ENCODE measurements at places on chromosomes 16 and 17.

DNA sequence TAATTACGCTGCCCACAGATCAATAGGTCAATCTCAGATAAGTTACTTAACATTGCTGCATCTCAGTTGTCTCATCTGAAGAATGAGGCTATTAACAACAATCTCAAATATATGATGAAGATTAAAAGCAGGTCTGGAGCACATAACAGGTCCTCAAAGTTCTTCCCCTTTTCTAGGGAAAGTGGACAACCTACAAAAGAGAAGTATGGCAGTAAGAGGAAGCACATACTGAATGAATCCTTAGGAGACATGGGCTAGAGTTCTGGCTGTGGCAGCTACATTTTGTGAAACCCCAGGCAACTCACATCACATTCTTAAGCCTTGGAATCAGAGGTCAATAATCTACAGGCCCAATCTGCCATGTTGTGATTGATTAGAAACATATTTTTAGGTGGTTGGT is 180.6 kb downstream of the PCTP start:
- no peaks in the 10 kb centered on the region for H3K36me3 ChIP-seq
- no peak overlapping the region for H3K4me3 ChIP-seq
- no peak overlapping the region for H3K27ac ChIP-seq
- DNase-seq: no peak
- peaks cover 2% of the 10 kb centered on the region for H3K4me1 ChIP-seq

GRCh38 chr17:41131979-41132378 is 8.0 kb upstream of the KRTAP4-12 start:
- H3K27me3 ChIP-seq: no peaks in the 10 kb centered on the region
- no peaks in the 10 kb centered on the region for H3K4me1 ChIP-seq
- no peak for DNase-seq

GRCh38 chr17:62822080-62822904 is 14.2 kb upstream of the MARCHF10 start:
- peaks cover 46% of the 10 kb centered on the region for H3K4me1 ChIP-seq
- H3K4me3 ChIP-seq: no peak overlapping the region
- H3K36me3 ChIP-seq: no peaks in the 10 kb centered on the region
- no peaks in the 10 kb centered on the region for H3K27me3 ChIP-seq
- DNase-seq: no peak
- H3K27ac ChIP-seq: peak overlapping the region; percentile 34

DNA sequence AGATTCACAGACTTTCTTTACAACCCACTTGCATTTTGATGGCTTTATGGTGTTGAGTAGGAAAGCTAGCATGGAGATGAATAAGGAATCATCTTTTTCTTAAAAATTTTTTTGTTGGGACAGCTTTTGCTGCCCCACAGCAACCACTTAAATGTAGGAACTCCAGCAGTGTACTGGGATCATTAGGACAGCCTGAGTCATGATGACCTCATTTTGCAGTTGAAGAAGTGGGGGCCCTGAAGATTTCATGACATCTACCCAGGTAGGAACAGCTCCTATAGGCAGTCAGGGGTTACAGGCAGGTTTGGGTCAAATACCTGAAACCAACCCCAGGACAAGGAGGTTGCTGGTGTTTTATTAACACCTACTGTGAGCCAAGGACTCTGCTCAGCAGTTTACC is 2.1 kb downstream of the METTL22 start:
- peaks cover 25% of the 10 kb centered on the region for H3K36me3 ChIP-seq
- H3K4me3 ChIP-seq: no peak overlapping the region
- no peak for DNase-seq
- H3K27me3 ChIP-seq: peaks cover 4% of the 10 kb centered on the region

- peak overlapping the region; percentile 60 for H3K27ac ChIP-seq
- peaks cover 4% of the 10 kb centered on the region for H3K36me3 ChIP-seq
- H3K27me3 ChIP-seq: no peaks in the 10 kb centered on the region
- peak overlapping the region; percentile 22 for H3K4me3 ChIP-seq
- H3K4me1 ChIP-seq: peaks cover 22% of the 10 kb centered on the region
- DNase-seq: no peak
Measured at GRCh38 chr17:67469208-67469980, 92.3 kb downstream of the PITPNC1 start.

DNA sequence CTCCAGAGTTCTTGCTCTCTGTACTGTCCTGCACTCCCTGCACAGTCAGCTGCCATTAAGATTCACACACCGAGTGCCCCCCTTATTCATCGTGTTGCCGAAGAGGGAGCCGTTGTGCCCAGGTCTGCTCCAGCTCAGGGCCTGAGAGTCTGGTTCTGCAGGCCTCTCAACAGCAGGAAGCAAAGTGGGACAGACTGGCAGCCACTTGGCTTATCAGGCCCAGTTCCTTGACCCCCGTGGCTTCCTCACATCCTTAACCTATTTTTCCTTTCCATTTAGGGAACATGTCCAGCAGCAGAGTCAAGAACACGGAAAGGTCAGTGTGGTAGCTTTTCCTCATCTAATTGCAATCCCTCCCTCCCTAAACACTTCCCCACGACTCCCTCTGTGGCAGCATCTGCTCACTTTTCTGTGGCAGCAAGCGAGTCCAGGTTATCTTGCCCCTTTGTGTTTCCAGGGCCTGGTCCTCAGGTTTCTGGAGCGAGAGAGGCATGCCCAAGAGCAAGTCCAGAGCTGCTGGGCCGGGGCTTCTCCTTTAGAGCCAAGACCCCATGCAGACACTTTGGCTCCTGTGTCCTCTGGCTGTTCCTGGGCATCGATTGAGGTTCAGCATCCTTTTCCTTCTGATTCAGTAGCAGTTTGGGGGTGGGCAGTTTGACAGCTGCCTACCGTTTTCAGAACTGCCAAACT is 22.1 kb upstream of the ADAM11 start:
- no peak for DNase-seq
- H3K4me1 ChIP-seq: no peaks in the 10 kb centered on the region
- no peak overlapping the region for H3K27ac ChIP-seq
- H3K36me3 ChIP-seq: peaks cover 4% of the 10 kb centered on the region

- peak overlapping the region; percentile 96 for H3K27ac ChIP-seq
- no peaks in the 10 kb centered on the region for H3K36me3 ChIP-seq
- peak; percentile 68 for DNase-seq
Measured at GRCh38 chr17:17028059-17028877, 14.0 kb upstream of the MPRIP start.

DNA sequence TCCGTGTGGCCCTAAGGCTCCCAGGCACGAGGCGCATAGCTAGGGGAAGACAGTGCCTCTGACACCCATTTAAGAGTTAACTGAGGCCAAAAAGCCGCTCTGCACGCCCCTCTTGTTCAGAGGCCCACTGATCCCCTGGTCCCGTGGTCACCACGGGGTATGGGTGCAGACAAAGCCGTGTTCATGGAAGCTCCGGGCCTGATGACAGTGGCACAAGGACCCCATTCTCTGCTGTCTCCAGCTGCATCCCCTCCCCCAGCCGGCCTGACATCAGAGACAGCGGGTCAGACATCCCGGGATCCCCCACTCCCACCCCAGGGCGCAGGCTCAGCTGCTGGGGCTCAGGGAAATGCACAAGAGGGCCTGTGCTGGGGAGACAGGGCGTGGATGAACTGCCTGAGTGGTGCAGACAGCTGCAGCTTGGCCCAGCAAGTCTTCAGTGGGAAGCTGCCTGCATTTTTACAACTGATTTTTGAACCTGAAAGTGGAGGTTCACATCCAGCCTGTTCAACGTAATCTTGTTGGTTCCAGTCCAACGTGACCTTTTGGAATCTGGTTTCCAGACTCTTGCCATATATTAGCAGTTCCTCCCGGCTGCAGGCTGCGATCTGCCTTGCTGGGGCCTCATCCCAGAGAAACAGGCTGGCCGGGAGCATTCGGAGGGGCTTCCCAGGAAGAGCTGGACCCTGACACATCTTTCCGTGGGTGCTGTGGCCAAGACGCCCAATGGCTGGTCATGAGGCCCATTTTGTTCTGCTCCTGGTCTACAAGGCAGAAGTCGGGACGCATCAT is 9.7 kb upstream of the BAHCC1 start:
- H3K4me1 ChIP-seq: peaks cover 42% of the 10 kb centered on the region
- DNase-seq: no peak
- H3K36me3 ChIP-seq: no peaks in the 10 kb centered on the region
- H3K4me3 ChIP-seq: peak overlapping the region; percentile 59

DNA sequence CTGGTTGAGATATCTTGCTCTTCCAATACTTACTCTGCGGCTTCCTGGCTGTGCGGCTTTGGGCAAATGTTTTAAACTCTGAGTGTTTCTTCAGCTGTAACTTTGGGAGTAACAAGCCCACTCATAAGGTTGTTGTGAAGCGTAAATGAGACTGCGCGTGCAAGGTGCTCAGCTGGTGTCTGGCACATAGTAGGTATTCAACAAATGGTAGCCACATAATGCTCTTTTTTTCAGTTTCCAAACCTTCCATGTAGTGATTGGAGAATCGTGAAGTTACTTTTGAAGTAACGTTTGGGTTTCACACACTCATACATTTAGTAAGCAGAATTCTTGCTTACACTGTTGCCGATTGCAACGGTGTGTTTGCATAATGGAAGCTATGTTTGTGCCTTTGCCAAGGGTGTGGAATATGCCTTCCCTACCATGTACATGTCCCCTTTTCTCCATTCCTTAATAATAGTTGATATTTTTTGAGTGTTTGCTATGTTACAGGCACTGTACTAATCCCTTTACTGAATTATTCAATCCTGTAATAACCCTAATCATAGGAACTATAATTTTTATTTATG is 829 bp downstream of the DHRS7B start:
- no peak for DNase-seq
- peak overlapping the region; percentile 96 for H3K27ac ChIP-seq
- peaks cover 19% of the 10 kb centered on the region for H3K27me3 ChIP-seq

DNA sequence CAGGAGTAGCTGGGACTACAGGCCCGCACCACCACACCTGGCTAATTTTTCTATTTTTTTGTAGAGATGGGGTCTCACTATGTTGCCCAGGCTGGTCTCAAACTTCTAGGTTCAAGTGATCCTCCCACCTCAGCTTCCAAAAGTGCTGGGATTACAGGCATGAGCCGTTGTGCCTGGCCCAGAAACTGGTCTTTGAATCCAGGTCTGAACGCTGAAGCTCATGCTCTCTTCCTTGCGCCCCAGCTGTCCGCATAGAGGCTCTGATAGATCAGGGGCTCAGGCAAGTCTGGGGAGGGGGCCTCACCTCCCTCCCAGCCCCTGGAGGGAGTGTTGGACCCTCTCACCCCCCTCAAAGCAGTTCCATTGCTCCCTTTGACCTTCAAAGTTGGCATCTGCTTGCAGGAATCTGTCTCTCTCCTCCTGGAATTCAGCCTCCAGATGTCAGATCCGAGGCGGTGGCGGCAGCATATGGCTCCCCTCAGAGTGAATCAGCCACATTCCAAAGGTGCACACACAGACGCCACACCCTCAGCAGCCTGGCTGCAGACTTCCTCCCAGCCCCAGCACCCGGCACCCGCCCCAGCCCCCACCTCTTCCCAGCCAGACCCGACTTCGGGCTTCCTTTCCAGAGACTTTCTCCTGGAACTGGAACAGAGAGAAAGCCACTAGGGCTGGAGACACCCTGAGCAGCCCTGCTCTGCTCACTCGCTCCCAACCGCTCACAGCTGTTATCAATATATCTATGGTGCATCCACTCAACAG is 16.9 kb upstream of the GLIS2 start:
- peak overlapping the region; percentile 57 for H3K4me3 ChIP-seq
- no peaks in the 10 kb centered on the region for H3K27me3 ChIP-seq
- peak overlapping the region; percentile 100 for H3K27ac ChIP-seq
- DNase-seq: peak; percentile 85
- peaks cover 5% of the 10 kb centered on the region for H3K36me3 ChIP-seq
- peaks cover 36% of the 10 kb centered on the region for H3K4me1 ChIP-seq

- H3K36me3 ChIP-seq: no peaks in the 10 kb centered on the region
- H3K27me3 ChIP-seq: no peaks in the 10 kb centered on the region
- no peak for DNase-seq
- H3K4me1 ChIP-seq: peaks cover 23% of the 10 kb centered on the region
- peak within 1 kb of the TSS; percentile 95 for H3K27ac ChIP-seq
Measured at GRCh38 chr17:68457168-68457538, at the start of gene WIPI1. WIPI1 (minus strand) TSS chr17:68457496; CDS start chr17:68457421, 75 bp downstream.

GRCh38 chr17:42608305-42609181 is 631 bp downstream of the RETREG3 start:
- peak overlapping the region; percentile 94 for H3K4me3 ChIP-seq
- peak overlapping the region; percentile 97 for H3K27ac ChIP-seq
- DNase-seq: no peak
- no peaks in the 10 kb centered on the region for H3K27me3 ChIP-seq

GRCh38 chr17:14712611-14713021 is 411.7 kb downstream of the HS3ST3B1 start:
- H3K4me3 ChIP-seq: no peak overlapping the region
- DNase-seq: no peak
- no peak overlapping the region for H3K27ac ChIP-seq
- no peaks in the 10 kb centered on the region for H3K36me3 ChIP-seq
- H3K27me3 ChIP-seq: peaks cover under 1% of the 10 kb centered on the region

- H3K27ac ChIP-seq: no peak overlapping the region
- H3K4me1 ChIP-seq: peaks cover 52% of the 10 kb centered on the region
- H3K27me3 ChIP-seq: no peaks in the 10 kb centered on the region
- H3K4me3 ChIP-seq: no peak overlapping the region
Measured at GRCh38 chr16:86965840-86966550, 351.2 kb downstream of the C16orf95 start.

DNA sequence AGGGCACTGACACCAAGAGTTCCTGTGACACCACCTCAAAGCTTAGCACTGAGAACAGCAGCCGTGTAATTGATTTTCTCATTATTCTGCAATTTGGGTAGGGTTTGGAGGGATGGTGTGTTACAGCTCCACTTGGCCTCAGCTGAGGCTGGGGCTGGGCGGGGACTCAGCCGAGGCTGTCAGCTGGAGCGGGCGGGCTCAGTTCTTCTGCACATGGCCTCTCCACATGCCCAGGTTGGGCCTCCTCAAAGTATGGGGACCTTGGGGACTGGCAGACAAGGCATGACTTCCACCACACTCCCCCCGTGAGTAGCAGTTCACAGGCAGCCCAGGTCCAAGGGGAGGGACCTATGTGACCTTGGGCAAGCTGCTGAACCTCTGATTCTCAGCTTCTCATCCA is 171.5 kb downstream of the IRF8 start:
- no peaks in the 10 kb centered on the region for H3K36me3 ChIP-seq
- no peak overlapping the region for H3K4me3 ChIP-seq
- peaks cover 9% of the 10 kb centered on the region for H3K4me1 ChIP-seq
- no peak for DNase-seq

- peak overlapping the region; percentile 56 for H3K27ac ChIP-seq
- H3K4me1 ChIP-seq: peaks cover 43% of the 10 kb centered on the region
Measured at GRCh38 chr16:73093146-73094144, 45.5 kb upstream of the ZFHX3 start.

- no peaks in the 10 kb centered on the region for H3K36me3 ChIP-seq
- H3K27ac ChIP-seq: no peak overlapping the region
- H3K4me3 ChIP-seq: no peak overlapping the region
- no peaks in the 10 kb centered on the region for H3K4me1 ChIP-seq
- DNase-seq: no peak
Measured at GRCh38 chr16:86252596-86252995, 257.7 kb upstream of the FOXF1 start.
